Activated CD4-positive, alpha-beta T cell treated with anti-CD3 and anti-CD28 coated beads for 48 hours (primary cell): ENCODE measurements at places on chromosomes 2 and 18.

DNA sequence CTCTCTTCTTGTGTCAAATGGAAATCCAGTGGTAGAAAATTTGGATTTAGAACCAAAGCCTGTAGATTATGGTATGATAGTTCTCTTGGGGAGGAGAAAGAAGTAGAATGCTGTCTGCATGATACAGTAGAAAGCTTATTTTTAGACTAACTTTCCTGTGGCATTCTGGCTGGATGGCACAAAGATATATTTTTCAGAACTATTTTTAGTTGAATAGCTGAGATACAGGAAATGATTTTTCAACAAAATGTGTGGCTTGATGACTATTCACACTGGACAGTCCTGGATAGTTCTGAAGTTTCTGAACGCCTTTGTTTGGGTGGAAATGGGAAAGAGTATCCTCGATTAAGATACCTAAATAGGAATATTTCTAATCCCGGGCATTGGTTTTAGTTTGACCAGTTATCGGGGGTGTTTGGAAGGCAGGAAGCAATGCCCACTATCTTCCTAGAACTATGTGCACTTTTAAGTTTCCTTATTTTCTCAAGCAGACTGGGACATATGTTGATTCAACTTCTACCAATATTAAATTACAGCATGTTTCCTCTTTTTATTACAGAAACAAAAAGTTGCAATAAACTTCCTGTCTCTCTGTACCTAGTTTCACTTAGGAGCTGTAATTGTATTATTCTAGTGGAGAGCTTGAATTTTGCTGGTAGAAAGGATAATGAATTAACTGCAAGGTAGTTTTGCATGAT is 32.1 kb downstream of the GDF7 start:
- no peak for DNase-seq

DNA sequence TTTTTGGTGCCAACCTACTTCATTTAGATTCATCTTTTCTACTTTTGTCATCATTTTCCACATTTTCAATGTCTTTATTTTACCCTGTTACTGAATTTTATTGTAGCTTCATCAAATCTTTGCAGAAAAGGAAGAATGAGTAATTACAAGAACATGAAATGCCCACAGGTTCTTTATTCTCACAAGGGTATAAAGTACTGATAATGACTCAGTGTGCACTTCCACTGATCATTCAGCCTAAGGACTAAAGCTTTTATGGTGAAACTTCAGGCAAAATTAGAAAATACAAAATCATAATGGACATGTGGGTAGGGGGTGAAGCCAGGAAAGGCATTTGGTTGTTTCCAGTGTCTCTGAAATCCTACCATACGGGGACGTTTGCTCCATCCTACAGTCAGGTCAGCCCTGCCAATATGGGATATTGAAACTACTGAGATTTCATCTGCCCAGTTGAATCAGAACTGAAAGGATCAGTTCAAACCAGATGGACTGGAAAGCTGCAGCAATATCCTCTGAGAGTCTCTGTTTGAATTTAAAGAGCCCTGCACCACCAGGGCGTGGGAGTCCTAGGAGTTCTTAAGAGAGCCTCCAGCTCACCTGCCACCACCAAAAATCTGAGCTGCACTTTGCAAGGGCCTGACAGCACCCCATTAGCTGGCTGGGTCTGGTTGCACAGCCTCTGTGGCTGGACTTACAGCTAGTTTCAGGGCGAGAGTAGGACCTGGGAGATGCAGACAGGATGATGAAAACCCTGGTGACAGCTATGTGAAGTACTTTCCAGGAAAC is 390.4 kb downstream of the CMPK2 start:
- DNase-seq = no peak

GRCh38 chr2:183383854-183384253 is 259.6 kb downstream of the NUP35 start:
- DNase-seq = no peak

GRCh38 chr2:173511942-173512341 is 157.3 kb downstream of the CDCA7 start:
- no peak for DNase-seq

DNA sequence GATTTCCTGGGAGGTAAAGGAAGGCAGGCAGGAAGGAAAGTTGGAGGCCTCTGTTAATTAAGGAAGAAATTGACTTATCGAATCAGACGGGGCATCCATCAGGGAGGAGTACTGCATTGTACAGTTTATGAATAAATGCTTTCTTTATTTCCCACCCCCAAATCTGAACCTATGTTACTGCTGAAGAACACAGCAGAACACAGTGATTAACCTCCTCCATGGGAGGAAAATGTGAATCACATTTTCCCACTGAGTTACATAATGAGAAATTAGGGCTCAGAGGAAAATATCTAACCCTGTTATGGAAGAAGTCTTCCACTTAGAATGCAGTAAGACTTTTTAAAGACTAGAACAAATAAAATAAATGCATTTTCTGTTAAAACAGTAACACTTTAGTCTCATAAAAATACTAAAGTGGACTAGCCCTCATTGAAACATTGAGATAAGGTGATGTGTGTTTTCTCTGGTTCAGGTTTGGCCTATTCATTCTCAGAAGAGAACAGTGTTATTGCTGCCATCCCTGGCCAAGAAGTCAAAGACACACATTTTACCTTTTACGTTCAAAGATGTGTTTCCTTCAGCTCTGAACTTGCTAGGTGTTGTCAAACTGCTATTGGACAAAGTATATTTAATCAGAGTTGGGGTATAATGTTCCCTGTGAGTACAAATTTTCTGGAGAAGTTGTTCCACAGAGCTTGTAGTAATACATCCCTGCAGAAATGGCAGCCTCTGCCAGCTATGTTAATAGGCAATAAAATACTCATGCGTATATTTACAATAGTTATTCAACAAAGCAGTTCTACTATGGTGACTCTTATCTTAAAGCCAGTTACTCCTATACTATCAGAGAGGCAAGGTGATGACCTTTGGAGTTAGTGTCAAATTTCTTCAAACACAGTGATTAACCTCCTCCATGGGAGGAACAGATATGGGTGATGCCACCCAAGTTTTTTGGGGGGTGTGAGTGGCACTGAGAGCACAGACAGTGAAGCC is 11.1 kb downstream of the DNAH6 start:
- no peak for DNase-seq

DNA sequence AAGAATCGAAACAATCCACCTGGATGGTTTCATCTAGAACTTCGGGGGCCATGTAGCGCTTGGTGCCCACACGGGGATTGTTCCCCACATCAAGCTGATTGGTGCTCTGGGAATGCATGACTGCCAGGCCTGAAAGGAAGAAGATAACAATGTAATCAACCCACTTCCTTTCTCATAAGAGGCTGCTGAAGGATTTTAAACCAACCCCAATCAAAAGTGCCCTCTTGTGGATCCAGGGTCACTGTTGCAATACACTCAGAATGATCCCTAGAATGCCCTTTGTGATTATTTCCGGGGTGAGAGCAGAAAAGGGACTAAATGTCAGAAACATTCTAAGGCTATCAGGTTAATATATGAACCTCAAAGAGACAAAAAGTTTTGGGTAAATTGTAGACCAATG is 115.2 kb downstream of the ACVR1 start:
- no peak for DNase-seq
